SJSA1 (cell line): ENCODE measurements at places on chromosomes 5 and 9.
A peak's percentile ranks its signal among the peaks of the same experiment; 100 is the strongest.

- DNase-seq: no peak
Measured at GRCh38 chr5:136036293-136036911, 7.6 kb downstream of the TGFBI start.

DNA sequence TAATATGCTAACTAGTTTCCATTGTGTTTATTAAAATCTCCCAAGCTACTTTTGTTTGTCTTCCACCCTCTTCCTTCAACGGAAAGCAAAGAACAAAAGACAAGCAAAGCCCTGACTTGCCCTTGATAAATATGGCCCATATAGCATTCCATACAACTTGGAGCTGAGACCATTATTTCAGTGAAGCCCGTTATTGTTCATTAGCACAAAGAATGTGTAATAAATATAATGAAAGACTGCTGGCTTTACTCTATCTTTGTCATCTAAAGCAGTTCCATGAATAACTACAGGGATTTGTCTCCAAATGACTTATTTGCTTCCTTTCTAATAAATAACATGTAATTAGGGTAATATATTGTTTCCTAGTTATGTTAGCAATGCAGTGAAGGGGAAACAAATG is 270.7 kb upstream of the TLE4 start:
- DNase-seq: no peak

- DNase-seq: peak; percentile 78
Measured at GRCh38 chr9:78856144-78856543, 559.2 kb downstream of the PSAT1 start.

GRCh38 chr5:149141224-149141956 is at the start of gene ABLIM3:
Gene ABLIM3 (plus strand): TSS chr5:149141493. CDS start chr5:149142096, 603 bp downstream.
- DNase-seq: peak; percentile 95

DNA sequence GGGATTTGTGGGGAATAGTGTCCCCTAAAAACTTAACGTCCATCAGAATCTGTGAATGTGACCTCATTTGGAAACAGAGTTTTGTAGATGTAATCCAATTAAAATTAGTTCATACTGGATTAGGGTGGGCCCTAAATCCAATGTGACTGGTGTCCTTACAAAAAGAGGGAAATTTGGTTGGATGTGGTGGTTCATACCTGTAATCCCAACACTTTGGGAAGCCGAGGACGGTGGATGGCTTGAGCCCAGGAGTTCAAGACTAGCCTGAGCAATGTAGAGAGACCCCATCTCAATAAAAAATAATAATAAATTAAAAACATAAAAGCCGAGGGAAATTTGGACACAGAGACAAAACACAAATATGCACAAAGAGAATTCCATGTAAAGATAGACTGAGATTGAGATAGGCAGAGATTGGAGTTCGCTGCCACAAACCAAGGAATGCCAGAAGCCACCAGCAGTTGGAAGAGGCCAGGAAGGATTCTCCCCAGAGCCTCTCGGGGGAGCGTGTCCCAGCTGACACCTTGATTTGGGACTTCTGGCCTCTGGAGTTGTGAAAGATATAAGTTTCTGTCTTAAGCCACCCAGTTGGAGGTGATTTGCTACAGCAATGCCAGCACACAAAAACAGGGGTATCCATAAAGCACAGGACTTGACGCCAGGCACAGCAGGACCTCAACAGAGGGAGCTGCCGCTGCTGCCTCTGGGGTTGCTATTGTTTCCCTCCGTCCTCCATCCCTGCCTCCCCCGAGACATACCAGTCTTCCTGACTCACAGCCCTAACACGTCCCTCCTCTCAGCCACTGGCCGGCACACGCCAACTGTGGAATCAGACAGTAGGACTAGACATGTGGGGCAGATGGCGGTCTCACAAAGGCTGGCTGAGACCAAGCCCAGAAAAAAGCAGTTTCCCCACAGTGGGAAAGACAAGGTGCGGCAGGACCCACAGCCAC is 73.8 kb upstream of the IL17B start:
- peak; percentile 99 for DNase-seq
